Cerebellum (tissue), 4 donors: ENCODE measurements at places on chromosomes 2 and 18. TPM values are rescaled to one million over a fixed set of nuclear protein-coding genes. Genes with fewer than 3 reads are reported as not detected.

Gene TUBA4A
- total RNA-seq, result 4.3 TPM

Gene CLEC4F
- not detected for total RNA-seq

Gene MEP1B
- 0.54 TPM for total RNA-seq

Gene POTEC
- total RNA-seq, result 0.09 TPM

Gene LRRTM1
- total RNA-seq, result 10.6 TPM

Gene ZSCAN30
- total RNA-seq, result 27.8 TPM

Gene SERPINB5
- total RNA-seq, result not detected

Gene DNAH6
- 9.5 TPM for total RNA-seq

Gene CNNM4
- 8.1 TPM for total RNA-seq

Gene CERS6
- 73.6 TPM for total RNA-seq

Gene ANO7
- 0.54 TPM for total RNA-seq

Gene SIX2
- total RNA-seq, result 0.45 TPM

Gene HOXD9
- total RNA-seq, result not detected

Gene CYS1
- total RNA-seq, result 0.45 TPM

Gene SLC16A14
- 52.7 TPM for total RNA-seq

Gene GCG
- not detected for total RNA-seq

Gene BOK
- 19.1 TPM for total RNA-seq

Gene VIT
- total RNA-seq, result 3.4 TPM

Gene REG1B
- not detected for total RNA-seq

Gene KCNG3
- total RNA-seq, result 0.27 TPM

Gene PID1
- total RNA-seq, result 25.0 TPM

Gene CREB1
- total RNA-seq, result 99.1 TPM

Gene ABCG5
- total RNA-seq, result not detected

Gene COL4A3
- 5.4 TPM for total RNA-seq

Gene MYO5B
- total RNA-seq, result 5.5 TPM

Gene CRYBA2
- not detected for total RNA-seq

Gene CNGA3
- 3.0 TPM for total RNA-seq

Gene ARHGAP25
- total RNA-seq, result 0.82 TPM

Gene TMEM37
- 0.54 TPM for total RNA-seq

Gene MOGAT1
- not detected for total RNA-seq

Gene TUBA3E
- total RNA-seq, result not detected

Gene MC4R
- 0.54 TPM for total RNA-seq

Gene KIF1A
- 217 TPM for total RNA-seq

Gene ARHGAP15
- 2.9 TPM for total RNA-seq

Gene TMEM237
- total RNA-seq, result 62.6 TPM

Gene NPHP1
- 7.2 TPM for total RNA-seq

Gene CCDC74B
- 6.0 TPM for total RNA-seq

Gene EFR3B
- total RNA-seq, result 31.9 TPM

Gene GIGYF2
- 117 TPM for total RNA-seq

Gene RAD51AP2
- total RNA-seq, result 0.54 TPM

Gene ANKRD62
- 0.18 TPM for total RNA-seq

Gene CARF
- total RNA-seq, result 21.7 TPM

Gene GPAT2
- 1.2 TPM for total RNA-seq

Gene SRD5A2
- 0.18 TPM for total RNA-seq

Gene ZNF516
- 27.5 TPM for total RNA-seq

Gene NT5DC4
- not detected for total RNA-seq
